Ascending aorta (tissue), 2 donors: ENCODE measurements at places on chromosomes 16 and 17. TPM values are rescaled to one million over a fixed set of nuclear protein-coding genes. Genes with fewer than 3 reads are reported as not detected.

Gene MCRIP1
- total RNA-seq, result 149 TPM

Gene SLC13A2
- not detected for total RNA-seq

Gene ST6GALNAC2
- total RNA-seq, result 15.8 TPM

Gene TOM1L1
- 31.0 TPM for total RNA-seq

Gene HOXB7
- 15.0 TPM for total RNA-seq

Gene CES1
- total RNA-seq, result 6.1 TPM

DNA sequence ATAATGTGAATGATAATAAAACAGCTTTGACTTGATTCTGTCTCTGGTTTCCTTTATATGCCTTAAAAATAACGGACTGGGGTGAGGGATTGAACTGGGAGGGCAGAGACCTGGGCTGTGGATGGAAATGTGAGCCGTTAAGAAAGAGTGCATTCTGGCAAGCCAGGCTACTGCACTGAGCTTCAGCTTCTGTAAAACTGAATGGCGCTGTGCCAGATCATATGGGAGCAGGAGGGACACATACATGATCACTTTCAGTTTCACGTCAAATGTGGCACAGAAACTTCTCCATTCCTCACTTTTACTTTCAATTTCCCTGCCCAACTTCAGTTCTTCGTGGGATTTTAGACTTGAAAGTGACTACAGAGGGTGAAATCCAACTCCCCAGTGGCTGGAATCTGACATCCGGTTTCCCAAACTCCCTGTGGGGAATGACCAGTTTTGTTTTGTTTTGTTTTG is 1.1 kb downstream of the MT2A start:
- H3K4me3 ChIP-seq, result peak overlapping the region; percentile 70
- peaks cover 11% of the 10 kb centered on the region for H3K4me1 ChIP-seq
- peak overlapping the region; percentile 87 for H3K27ac ChIP-seq
- DNase-seq, result peak; percentile 86
- no peaks in the 10 kb centered on the region for H3K36me3 ChIP-seq
- no peaks in the 10 kb centered on the region for H3K27me3 ChIP-seq

GRCh38 chr17:364766-365165 is 12.2 kb upstream of the RPH3AL start:
- H3K27ac ChIP-seq, result no peak overlapping the region
- DNase-seq, result peak; percentile 35
- H3K27me3 ChIP-seq, result no peaks in the 10 kb centered on the region
- no peaks in the 10 kb centered on the region for H3K4me1 ChIP-seq
- no peak overlapping the region for H3K4me3 ChIP-seq

DNA sequence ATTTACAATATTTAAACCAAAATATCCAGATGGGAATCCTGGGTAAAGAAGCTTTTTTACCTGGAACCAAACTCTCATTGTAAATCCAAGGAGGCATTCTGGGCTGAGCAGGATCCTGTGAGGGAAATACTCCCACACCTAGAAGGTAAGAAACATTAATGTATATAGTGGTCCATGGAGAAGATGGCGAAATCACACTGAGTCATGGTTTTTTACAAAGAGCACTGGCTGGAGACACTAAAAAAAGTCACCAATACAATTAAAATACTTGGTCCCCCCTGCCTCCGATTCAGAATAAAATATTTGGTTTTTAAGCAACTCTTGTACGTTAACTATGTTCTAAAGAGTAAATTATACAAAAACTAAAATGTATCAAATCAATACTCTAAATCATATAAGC is 32.9 kb downstream of the SYNRG start:
- H3K27ac ChIP-seq, result no peak overlapping the region
- H3K4me1 ChIP-seq, result no peaks in the 10 kb centered on the region
- H3K27me3 ChIP-seq, result no peaks in the 10 kb centered on the region
- H3K4me3 ChIP-seq, result no peak overlapping the region
- peaks cover 86% of the 10 kb centered on the region for H3K36me3 ChIP-seq

DNA sequence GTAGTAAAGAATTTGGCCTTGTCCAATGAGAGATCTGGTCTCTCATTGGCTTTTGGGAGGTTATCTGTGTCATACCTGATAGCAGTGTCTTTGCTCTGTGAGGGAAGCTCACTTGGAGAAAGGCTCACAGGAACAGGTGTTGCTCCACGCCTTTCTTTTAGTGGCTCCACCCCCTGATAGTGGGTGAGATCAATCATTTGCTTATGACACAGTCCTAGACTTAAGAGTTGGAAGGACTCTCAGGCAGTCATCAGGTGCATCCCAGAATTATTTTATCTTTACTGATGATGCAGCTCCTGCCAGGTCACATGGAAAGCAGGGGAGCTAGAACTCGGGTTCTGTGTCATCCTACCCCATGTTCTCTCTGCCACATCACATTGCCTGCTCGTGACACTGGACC is 59.3 kb downstream of the CENPV start:
- no peaks in the 10 kb centered on the region for H3K27me3 ChIP-seq
- no peaks in the 10 kb centered on the region for H3K36me3 ChIP-seq
- no peak overlapping the region for H3K4me3 ChIP-seq
- DNase-seq, result no peak
- H3K4me1 ChIP-seq, result peaks cover 3% of the 10 kb centered on the region
- H3K27ac ChIP-seq, result no peak overlapping the region

DNA sequence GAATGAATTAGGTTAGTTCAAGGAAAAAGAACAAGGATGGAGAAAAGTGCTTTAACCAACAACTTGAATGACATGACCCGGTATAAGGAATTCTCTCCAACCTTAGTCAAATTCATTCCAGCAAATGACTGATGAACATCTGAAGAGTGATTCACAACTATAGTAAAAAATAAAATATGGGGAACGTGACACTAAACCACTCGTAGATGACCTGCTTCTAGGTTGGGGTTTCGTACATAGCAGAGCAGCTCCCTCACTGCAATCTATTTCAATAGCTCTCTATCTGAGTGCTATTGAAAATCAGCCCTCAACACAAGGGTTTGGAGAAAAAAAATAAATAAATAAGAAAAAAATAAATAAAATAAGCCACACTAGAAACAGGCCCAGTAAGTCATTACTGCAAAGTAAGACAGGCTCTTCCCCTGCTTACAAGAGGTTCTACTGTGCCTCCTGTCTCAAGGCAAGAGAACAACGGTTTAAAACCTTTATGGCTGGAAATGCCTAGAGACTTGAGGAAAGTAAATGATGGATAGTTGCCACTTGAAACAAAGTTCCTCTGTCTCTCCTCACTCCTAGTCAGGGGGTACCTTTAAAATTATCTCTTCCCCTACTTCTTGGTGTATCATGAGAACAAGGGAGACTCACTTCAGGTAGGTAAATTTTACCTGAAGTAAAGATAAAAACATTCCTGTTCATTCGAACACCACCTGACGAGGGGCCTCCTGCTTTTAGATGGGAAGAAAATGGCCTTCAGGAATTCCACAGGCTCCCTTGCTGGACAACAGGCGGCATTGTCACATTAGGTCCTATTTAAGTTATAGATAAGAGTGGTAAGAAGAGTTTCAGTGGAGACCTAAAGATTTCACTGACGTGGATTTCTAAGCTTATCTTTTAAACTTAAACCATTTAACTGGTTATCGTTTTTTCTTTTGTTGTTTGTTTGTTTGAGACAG is 20.5 kb downstream of the COG7 start:
- H3K4me3 ChIP-seq, result no peak overlapping the region
- no peak overlapping the region for H3K27ac ChIP-seq
- no peaks in the 10 kb centered on the region for H3K27me3 ChIP-seq
- no peaks in the 10 kb centered on the region for H3K4me1 ChIP-seq
- DNase-seq, result no peak
- H3K36me3 ChIP-seq, result peaks cover 37% of the 10 kb centered on the region

GRCh38 chr17:72518753-72519597 is 398.2 kb downstream of the SOX9 start:
- DNase-seq, result no peak
- H3K27ac ChIP-seq, result no peak overlapping the region
- H3K4me1 ChIP-seq, result no peaks in the 10 kb centered on the region
- no peak overlapping the region for H3K4me3 ChIP-seq
- no peaks in the 10 kb centered on the region for H3K36me3 ChIP-seq

DNA sequence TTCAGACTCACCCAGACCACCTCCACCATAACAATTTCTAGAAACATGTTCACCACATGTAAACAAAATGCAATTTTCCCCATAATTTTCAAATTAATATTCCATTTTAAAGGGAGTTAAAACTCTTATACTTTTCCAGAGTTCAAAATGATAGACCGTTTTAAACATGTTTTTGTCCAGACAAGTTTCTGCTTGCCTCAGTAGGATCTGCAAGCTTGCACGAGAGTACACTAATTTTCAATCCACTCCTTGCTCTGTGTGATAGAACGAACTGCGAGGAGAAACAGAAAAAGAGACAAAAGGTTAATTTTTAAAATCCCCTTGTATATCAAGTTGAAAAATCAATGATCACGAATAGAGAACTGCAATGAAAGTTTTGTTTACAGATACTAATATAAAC is 7.1 kb downstream of the FAHD1 start:
- H3K4me3 ChIP-seq, result no peak overlapping the region
- peaks cover 4% of the 10 kb centered on the region for H3K36me3 ChIP-seq
- no peak overlapping the region for H3K27ac ChIP-seq
- peaks cover 3% of the 10 kb centered on the region for H3K4me1 ChIP-seq

DNA sequence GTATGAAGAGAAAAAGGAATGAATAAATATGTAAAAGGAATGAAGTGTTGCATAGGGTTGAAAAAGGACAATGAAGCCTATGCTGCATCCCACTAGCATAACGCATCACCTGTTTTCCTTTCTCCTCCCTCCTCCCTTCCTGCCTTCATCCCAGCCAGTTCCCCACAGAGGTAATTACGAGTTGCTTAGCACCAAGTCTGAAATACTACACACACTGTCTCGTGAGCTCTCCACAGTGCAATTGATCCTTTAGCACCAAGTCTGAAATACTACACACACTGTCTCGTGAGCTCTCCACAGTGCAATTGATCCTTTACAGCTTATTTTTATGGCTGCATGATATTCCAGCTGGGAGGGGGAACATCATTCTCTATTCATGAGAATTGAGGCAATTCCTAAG is 1.1 kb upstream of the DRC7 start:
- no peak for DNase-seq
- H3K27ac ChIP-seq, result no peak overlapping the region
- no peaks in the 10 kb centered on the region for H3K27me3 ChIP-seq
- H3K36me3 ChIP-seq, result no peaks in the 10 kb centered on the region
- no peaks in the 10 kb centered on the region for H3K4me1 ChIP-seq
- no peak overlapping the region for H3K4me3 ChIP-seq
